Stimulated activated CD8-positive, alpha-beta memory T cell treated with anti-CD3 and anti-CD28 coated beads, Interleukin-2, amount 100 ng/mL, for 48 hours (primary cell): ENCODE measurements at places on chromosomes 16 and 17.

DNA sequence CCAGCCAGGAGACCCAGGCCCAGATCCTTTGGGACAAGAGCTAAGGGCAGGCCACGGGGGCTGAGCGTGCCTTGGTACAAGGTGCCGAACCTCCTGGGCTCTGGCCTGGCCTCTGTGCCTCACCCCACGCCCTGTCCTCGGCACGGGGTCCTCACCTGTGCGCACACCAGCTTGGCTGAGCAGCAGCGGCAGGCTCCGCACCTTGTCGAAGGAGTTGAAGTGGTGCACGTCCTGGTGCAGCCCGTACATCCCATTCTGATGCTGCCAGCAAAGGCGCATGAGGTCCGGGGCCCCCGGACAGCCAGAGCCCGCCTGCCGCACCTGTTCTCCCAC, 5.3 kb downstream of the SGSH start:
- DNase-seq, result no peak

- no peak for DNase-seq
Measured at GRCh38 chr17:77222356-77222755, 81.6 kb downstream of the SEC14L1 start.

DNA sequence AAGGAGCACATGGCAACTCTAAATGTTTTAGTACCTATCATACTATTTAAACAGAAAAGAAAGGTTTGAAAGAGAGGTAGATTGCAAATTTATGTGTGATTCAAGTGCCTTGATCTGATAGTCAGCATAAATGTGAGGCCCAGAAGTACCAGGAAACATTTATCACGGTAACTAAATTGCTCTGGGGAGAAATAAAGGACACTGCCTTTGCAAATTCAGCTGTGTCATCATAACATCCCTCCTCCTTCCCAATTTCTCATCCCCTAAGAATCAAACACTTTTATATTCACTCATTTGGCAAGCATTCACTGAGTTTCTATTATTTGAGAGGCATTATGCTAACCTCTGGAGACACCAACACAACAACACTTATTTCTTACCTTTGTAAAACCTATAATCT, 563.4 kb upstream of the CA10 start:
- no peak for DNase-seq

- DNase-seq, result no peak
Measured at GRCh38 chr16:4646773-4647643, 22.4 kb downstream of the MGRN1 start.

GRCh38 chr17:74598346-74599022, 6.4 kb upstream of the CD300LD start:
- no peak for DNase-seq

GRCh38 chr16:88854306-88855111, 2.2 kb downstream of the GALNS start:
- DNase-seq, result peak; percentile 19

- DNase-seq, result no peak
Measured at GRCh38 chr17:70072546-70073309, 2.3 kb upstream of the KCNJ16 start.

DNA sequence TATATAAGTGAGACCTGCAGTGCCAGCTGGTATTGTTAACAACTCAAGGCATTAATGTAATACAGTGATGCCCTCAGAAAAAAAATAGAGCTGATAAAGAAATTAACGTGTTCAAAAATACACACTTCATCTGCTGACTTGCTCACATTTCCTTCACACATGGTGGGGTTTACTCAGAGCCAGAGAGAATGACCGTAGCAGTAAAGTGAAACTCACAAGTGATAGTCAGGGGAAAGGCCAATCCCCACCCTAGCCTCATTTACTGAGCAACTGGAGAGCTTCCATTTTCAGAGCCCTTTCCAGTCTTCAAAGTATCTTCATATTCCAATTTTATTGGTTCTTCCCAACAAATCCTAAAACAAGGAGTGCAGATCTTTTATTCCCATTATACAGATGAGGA, 74.0 kb upstream of the HLF start:
- DNase-seq, result no peak

DNA sequence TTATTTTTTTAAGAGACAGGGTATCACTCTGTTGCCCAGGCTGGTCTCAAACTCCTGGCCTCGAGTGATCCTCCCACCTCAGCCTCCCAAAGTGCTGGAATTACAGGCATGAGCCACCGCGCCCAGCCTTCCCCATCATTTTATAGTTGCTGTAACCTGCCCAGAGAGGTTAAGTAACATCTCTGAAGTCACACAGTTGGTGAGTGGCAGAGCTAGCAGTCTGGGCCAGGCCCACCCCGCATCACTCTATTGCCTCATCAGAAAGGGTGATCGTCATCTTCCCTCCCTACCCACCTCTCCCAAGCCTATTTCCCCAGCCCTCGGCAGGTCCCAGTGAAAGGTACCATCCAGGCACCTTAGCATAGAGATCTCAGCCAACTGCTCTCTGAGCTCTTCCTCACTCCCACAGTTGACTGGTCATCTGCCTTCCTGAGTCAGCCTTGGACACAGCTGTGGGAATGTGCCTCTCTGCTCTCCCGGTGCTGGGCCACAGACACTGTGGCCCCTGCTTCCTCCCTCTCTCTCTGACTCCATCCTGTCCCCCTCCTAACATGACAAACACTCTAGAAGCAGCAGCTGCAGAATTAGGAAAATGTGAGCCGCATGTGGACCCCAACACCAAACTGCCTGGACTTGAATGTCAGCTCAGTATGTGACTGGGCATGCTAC, 57.1 kb downstream of the SCNN1B start:
- DNase-seq, result no peak

DNA sequence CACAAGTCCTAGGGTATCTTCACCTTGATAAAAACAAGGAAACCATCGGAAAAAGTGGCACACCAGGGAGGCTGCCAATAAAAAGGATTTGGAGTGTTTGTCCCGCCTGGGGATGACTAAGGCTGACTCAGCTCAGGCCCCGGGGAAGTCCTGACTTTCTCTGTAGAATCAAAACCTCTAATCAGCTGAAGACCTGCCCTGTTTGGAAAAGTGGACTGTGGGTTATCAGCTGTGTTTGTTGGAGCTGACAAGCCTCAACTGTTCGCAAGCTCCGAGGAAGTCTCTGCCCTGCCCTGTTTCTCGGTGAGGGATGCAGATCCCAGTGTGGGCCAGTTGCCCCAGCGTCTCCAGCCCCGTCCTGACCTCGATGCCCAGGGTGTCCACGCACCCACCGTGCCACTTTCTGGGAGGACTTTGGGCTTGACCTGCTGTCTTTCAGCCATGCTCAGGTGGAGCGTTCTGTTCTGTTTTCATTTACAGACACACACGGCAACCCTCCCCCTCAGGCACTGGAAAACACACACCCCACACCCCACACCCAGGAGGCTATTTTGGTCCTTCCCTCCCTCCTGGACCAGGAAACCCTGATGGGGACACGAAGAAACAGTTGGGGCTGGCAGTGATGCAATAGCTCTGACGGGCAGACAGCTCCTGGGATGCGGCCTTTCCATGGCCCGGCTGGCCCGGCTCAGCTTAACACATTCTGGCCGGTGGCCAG, 27.6 kb upstream of the PITPNA start:
- no peak for DNase-seq

GRCh38 chr17:37284191-37284590, 91.6 kb upstream of the C17orf78 start:
- DNase-seq, result no peak

DNA sequence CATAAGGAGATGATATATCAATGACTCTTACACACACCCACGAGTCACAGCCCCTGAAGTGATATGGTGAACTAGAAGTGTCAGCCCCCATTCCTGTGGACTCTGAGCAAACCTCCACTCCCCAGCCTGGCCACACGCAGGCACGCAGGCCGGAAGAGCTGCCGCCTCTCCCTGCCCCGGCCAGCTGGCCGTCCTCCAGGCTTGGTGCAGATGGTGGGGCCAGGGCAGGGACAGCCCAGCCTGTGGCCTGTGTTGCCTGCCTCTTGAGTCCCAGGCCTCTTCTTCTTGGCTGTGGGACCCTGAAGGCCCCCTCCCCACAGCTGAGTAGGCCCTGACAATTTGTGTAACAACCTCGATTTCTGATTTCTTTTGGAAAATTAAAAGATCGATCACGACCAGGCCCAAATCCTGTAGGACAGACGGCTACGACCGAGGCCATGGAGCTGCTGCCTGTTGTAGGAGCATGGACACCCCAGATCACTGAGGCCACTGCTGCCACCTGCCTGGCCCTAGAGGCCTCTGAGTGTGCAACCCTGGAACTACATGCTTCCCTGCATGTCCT, 10.0 kb upstream of the MPRIP start:
- no peak for DNase-seq

DNA sequence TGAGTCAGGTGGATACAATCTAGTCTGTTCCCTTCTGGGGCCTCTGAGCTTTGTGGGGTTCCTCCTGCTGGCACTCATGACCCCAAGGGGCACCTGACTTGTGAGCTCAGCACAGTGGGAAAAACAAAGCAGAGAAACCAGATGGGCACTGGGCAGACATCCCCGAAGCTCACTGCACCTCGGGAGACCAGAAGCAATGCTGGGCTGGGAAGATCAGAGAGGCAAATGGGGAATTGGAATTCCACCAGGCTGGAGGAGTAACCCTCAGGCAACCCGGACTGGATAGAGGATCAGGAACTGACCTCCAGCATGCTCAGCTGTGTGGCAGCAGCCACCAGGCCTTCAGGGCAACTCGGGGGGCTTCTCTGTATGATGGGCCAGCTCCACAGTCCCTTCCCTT, 50.3 kb downstream of the ABCC12 start:
- no peak for DNase-seq

DNA sequence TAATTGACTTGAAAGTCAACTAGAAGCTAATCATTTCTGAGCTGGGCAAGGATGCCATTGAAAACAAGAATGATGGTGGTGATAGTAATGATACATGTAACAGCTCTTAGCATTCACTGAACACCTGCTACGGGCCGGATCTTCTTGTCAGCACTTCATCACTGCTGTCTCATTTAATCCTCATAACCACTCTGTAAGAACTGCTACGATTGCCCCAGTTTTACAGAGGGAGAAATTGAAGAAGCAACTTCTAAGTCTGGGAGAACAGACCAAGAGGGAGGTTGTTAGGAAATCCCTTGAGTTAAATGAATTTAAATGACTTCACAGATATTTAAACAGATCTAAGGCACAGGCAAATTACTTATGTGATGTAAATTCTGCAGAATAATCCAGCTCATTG, 7.0 kb upstream of the GAN start:
- DNase-seq, result no peak

- DNase-seq, result no peak
Measured at GRCh38 chr17:38439436-38439835, 11.2 kb downstream of the ARHGAP23 start.

- no peak for DNase-seq
Measured at GRCh38 chr16:80029761-80030481, 429.4 kb upstream of the MAF start.

DNA sequence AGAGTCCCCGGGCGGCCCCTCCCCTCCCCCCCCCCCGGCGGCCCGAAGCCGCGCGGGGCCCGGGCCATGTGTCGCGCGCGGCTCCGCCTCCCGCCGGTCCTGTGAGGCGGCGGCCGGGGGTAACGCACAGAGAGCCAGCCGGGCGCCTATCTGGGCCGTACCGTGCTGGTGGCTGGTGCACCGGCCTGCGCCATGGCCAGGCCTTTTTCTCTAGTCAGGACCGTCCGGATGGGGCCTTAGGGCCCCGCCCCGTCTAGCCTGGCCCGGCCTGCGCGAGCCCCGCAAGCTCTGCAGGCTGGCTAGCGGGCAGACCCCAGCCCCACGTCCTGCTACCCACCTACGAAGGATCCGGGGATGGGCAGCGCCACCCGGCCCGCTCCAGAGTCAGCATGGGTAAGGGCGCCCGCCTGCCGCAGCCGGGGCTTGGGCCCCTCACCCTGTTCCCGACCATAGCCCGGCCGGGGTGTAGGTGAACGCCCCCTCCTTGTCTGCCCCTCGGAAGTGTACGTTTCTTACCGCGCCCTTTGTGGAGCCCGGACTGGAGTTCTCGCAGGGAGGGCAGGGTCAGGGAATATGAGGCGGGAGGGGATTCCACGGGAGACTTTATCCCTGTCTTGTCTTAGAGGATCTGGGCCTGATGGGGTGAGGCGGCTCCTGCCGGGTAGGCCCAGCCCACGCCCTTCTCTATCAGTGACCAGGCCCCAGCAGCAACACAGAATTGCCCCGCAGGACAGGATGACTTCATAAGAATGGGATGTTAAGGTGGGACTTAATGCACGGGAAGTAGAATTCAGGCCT, at the start of gene CENPT:
CENPT (minus strand) TSS at position 630 of the 798 bp plus-strand sequence. CDS start 13,834 bp downstream, outside the sequence.
- DNase-seq, result no peak

DNA sequence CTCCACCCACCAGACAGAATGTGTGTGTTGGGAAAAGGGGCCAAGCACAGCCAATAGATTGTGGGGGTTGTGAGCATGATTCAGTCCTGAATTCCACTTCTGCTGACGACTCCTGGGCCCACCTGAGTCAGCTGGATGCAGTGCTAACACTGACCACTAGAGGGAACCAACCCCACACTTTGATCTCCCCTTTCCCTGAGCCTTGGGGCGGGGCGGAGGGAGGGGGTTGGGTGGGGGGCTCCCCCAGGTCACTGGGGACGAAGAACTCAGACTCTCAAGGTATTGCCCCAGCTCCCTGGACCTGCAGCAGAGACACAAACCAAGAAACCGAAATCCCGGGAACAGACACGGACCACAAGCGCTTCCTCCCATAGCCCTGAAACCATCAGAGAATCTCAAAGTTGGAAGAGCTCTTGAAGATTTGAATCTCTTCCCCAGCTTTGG, 621 bp upstream of the CSHL1 start:
- no peak for DNase-seq

- no peak for DNase-seq
Measured at GRCh38 chr16:1108299-1109252, 12.5 kb upstream of the C1QTNF8 start.

DNA sequence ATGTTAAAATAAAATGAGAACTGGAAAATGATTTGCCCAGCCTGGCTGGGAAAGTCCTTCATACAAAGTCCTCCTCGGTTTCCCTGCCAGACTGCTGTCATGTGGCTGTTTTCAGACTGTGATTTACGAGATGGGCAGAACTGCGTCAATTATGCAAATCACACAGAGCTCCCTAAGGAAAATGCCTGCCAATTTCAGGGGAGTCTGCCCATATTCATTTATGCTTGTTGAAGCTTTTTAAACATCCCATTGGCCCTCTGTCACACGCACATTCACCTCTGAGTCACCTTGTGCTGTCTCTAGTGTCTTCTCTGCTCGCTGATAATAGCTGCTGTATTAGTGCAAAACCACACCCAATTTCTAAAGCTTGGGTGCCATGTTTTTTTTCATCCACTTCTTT, 81.7 kb upstream of the FAM20A start:
- DNase-seq, result no peak

DNA sequence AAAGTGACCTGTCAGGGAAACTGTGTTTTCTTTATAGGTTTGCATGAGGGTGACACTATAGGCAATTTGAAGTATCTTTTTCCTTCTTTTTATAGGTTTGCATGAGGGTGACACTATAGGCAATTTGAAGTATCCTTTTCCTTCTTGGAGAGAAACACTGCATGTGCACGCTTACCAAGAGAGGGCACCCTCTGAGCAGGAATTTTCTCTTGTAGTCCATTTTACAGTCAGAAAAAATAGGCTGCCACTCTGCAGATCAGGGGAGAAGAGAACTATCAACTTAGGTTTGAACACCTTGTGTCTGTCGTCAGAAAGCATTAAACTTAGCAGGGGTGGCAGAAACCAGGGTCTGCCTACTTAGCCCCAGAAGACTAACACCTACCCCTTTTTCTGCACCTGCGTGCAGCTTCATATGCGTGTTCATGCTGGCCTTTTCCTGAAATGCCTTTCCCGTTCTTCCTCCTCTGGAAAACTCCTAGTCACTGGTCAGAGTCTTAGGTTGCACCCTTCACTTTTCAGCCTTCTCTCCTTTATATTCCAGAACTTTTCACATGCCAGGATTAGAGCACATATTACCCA, 16.4 kb upstream of the SMIM36 start:
- no peak for DNase-seq

- no peak for DNase-seq
Measured at GRCh38 chr17:69597898-69598692, 183.6 kb downstream of the MAP2K6 start.
